ENCODE measurements at places on chromosomes 16 and 17.
A peak's percentile ranks its signal among the peaks of the same experiment; 100 is the strongest.

- H3K4me3 ChIP-seq = no peak overlapping the region
- H3K27me3 ChIP-seq = no peaks in the 10 kb centered on the region
- H3K27ac ChIP-seq = peak overlapping the region; percentile 90
- DNase-seq = peak; percentile 81
Observed at GRCh38 chr17:57868007-57868909, 18.4 kb upstream of the MRPS23 start.

DNA sequence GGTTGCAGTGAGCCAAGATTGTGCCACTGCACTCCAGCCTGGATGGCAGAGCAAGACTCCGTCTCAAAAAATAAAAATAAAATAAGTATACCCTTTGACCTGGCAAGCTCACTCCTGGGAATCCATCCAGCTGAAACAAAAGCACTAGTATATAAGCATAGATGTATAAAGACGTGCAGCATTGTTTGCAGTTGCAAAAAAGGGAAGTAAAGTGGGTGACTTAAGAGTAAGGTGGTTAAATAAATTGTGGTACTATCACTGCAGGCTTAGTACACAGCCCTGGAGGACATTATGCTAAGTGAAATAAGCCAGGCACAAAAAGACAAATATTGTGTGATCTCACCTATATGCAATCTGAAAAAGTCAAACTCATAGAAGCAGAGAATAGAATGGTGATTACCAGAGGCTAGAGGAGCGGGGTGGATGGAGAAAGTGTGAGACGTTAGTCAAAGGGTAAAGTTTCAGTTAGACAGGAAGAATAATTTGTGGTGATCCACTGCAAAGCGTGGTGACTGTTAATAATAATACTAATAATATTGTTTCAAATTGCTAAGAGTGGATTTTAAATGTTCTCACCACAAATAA lies 113.0 kb downstream of the MYO1D start:
- no peaks in the 10 kb centered on the region for H3K27me3 ChIP-seq
- no peak overlapping the region for H3K4me3 ChIP-seq
- no peak overlapping the region for H3K27ac ChIP-seq
- no peaks in the 10 kb centered on the region for H3K4me1 ChIP-seq
- no peaks in the 10 kb centered on the region for H3K36me3 ChIP-seq

DNA sequence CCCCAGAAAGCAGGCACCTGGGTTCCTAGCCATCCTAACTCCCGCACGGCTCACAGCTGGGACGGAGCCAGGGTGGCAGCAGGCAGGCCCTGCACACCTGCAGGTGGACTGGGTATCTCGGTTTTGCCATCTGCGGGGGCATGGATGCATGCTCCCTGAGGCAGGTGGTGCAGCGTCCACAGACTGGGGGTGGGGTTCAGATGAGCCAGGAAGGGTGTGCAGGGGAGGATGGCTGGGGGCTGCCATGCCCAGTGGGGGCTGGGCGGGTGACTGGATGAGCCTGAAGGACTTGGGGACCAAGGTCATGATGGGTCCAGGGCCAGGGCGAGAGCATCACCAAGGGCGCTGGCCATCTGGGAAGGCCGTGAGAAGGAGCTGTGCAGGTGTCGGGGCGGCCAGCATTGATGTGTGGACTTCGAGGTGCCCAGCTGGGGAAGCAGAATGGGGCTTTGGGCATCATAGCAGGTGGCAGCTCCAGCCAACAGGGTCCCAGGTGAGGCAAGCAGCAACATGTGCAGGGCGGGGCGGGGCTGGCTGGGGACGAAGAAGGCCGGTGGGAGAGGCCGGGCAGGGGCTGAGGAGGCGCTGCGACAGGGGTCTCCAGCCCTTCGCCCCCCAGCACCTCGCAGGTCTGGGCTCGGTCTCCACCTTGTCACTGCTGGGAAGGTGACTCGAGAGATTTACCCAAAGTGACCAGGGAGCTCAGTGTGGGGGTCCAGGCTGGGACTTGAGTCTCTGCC lies 41.0 kb upstream of the ZNF469 start:
- H3K27ac ChIP-seq = no peak overlapping the region
- H3K4me1 ChIP-seq = no peaks in the 10 kb centered on the region
- no peak for DNase-seq
- H3K4me3 ChIP-seq = no peak overlapping the region
- no peaks in the 10 kb centered on the region for H3K36me3 ChIP-seq

DNA sequence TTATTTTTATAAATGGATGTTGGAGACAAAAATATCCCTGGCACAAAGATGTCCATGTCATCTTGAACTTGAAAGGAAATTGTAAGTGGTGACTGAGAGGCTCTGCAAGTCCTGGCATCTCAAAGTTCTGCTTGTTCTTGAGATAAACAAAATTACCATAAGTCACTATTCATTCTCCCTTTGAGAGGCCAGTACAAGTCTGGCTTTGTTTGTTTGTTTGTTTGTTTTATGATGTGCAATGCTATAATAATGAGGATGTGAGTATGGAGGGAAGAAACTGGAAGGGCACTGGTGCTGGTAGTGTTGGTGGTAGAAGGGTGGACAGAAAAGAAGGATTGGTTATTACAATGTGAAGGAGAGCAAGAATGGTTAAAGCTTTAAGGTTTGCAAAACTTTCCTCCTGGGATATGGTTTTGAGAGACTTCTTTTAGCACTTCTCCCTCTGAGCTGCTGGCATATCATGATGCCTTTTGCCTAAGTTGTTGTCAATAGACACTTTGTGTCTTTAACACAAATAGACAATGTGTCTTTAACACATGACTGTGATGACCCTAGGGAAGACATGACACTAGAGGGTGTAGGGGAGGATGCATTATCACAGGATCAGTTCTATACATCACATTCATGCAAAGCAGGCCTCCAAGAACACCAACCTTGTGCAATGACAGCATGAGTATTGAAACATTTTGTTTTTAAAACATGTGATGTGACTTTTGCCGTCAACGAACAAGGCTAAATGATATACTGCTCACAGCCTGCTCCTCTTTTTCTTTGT lies 880.5 kb upstream of the GOT2 start:
- H3K4me1 ChIP-seq = no peaks in the 10 kb centered on the region
- no peak overlapping the region for H3K27ac ChIP-seq
- no peak overlapping the region for H3K4me3 ChIP-seq

GRCh38 chr17:82914375-82914774 lies 74.6 kb upstream of the ZNF750 start:
- no peaks in the 10 kb centered on the region for H3K36me3 ChIP-seq
- DNase-seq = no peak
- H3K27ac ChIP-seq = no peak overlapping the region
- H3K27me3 ChIP-seq = no peaks in the 10 kb centered on the region

Data from breast epithelium (tissue), 4 donors.